ENCODE measurements at places on chromosomes 12 and 14.

DNA sequence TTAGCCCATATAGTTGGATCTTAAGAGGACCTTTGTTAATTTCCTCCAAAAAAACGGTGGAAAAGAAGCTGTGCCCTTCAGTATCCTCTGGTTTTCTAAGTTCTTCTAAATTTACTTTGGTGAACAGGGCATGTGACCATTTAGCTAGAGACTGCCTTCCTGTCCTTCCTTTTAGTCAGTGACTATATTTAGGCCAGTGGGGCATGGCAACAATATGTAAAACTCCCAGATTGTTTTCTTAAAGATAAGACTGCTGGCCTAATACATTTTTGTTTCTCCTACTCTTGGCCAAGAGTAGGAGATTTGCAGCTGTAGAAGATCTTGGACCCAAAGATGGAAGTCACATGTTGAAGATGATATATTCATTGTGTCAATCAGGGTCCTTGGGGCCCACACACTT lies 325.1 kb upstream of the DCN start:
- DNase-seq: no peak

DNA sequence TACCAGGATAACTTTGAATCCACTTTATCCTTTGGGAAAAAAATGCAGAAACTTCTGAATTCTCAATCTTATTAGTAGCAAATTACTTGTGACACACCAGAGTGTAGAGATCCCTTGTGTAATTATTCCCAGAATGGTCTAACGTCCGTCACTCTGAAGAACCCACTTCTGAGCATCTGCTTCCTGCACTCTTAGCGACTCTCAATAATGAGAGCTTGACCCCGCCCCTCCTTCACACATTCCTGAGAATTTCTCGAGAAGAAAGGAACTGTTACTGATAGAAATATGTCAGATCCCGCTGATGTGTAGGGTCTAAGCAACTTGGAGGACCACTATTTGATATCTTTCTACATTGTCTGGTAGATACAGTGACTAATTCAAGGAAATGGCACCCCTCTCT lies 218.3 kb upstream of the PDZRN4 start:
- DNase-seq: no peak

GRCh38 chr12:49684310-49684854 lies 22.8 kb downstream of the FMNL3 start:
- no peak for DNase-seq

GRCh38 chr14:95892142-95892541 lies 15.5 kb downstream of the TUNAR start:
- DNase-seq: no peak

DNA sequence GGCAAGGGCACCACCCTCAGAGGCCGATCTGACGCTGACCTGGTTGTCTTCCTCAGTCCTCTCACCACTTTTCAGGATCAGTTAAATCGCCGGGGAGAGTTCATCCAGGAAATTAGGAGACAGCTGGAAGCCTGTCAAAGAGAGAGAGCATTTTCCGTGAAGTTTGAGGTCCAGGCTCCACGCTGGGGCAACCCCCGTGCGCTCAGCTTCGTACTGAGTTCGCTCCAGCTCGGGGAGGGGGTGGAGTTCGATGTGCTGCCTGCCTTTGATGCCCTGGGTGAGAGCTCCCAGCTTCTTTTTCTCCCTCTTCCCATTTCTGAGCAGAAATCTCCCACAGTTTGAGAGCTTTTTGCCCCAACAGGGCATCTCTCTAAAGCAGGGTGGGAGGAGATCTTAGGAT lies 1.8 kb downstream of the OAS1 start:
- peak; percentile 8 for DNase-seq

DNA sequence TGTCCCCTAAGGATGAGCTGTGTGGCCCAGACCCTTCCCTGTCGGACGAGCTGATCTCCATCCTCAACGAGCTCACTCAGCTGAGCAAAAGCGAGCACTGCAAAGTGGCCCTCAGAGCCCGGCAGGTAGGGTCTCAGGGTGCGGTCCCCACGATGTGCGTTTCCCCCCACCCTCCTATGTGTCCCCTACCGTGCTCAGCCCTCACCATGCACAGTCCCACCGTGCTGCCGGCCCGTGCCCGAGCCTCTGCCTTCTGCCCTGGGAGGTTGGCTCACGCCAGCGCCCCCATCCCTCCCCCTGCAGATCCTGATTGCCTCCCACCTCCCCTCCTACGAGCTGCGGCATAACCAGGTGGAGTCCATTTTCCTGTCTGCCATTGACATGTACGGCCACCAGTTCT lies 86.6 kb downstream of the FOXN4 start:
- no peak for DNase-seq

DNA sequence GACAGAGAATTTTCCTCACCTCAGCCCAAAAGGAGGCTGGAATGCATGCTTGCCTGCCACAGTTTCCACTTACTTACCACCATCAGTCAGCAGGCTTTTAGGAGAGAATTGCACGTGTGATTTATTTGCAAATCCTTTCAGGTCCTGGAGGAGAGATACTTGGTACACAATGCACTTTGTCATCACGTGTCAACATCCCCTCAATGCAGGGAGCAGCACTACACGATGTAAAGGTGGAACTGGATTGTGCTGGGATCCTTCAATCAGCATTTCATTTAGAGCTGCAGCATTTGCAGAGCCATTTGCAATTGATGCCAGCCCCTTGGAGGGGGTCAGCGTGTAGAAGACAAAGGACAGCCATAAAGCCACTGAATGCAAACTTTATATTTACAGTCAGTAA lies 218.1 kb downstream of the GLT1D1 start:
- DNase-seq: no peak

DNA sequence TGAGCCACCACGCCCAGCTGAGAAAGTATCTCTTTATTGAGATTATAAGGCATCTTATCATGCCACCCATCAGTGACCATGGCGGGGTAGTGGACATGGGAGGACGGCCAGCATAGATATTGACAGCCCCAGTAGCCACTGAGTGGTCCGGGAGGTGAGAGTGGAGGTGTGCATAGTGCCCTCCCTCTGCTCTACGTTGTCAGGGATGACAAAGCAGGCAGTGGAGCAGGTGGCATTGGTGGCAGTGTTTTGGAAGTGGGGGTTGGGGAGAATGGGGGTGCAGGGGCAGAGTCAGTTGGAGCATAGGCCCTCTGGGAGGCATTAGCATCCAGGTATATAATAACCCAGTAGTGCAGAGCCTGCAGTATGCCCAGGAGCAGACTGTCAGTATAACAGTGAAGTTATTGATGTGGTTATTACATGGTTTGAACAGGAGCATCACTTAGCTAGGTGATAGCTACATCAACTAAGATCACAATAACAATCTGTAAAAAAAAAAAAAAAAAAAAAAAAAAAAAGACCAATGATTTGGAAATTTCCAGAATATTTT lies 41.1 kb downstream of the GNG2 start:
- no peak for DNase-seq

DNA sequence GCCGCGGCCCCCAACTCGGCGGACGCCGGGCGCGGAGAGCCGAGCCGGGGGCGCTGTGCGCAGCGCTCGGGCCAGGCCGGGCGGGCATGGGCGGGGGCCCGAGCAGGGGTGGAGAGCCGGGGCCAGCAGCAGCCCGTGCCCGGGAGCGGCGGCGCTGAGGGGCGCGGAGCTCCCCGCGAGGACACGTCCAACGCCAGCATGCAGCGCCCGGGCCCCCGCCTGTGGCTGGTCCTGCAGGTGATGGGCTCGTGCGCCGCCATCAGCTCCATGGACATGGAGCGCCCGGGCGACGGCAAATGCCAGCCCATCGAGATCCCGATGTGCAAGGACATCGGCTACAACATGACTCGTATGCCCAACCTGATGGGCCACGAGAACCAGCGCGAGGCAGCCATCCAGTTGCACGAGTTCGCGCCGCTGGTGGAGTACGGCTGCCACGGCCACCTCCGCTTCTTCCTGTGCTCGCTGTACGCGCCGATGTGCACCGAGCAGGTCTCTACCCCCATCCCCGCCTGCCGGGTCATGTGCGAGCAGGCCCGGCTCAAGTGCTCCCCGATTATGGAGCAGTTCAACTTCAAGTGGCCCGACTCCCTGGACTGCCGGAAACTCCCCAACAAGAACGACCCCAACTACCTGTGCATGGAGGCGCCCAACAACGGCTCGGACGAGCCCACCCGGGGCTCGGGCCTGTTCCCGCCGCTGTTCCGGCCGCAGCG lies 639 bp downstream of the FZD10 start:
- DNase-seq: peak; percentile 14

- DNase-seq: no peak
Measured at GRCh38 chr14:37512173-37512572, 82.9 kb downstream of the FOXA1 start.

GRCh38 chr12:12333407-12334366 lies 16.4 kb downstream of the MANSC1 start:
- DNase-seq: no peak

- DNase-seq: no peak
Measured at GRCh38 chr12:68185598-68185997, 26.1 kb upstream of the IFNG start.

GRCh38 chr14:68736471-68736871 lies 56.4 kb downstream of the ZFP36L1 start:
- DNase-seq: no peak

DNA sequence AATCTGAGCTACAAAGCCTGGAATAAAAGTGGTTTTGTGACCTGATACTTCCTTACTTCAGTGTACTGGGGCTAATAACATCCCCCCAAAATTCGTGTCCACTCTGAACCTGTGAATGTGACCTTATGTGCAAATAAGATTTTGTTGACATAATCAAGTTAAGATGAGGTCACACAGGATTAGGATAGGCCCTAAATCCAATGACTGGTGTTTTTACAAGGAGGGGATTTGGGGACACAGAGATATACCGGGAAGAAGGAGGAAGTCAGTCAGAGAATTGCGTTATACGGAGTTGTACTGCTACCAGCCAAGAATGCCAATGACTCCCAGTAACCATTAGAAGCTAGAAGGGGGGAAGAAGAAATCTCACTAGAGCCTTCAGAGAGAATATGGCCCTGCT lies 299.9 kb downstream of the ACSS3 start:
- no peak for DNase-seq

- no peak for DNase-seq
Measured at GRCh38 chr12:57152639-57153038, 5.2 kb upstream of the LRP1-AS start.

DNA sequence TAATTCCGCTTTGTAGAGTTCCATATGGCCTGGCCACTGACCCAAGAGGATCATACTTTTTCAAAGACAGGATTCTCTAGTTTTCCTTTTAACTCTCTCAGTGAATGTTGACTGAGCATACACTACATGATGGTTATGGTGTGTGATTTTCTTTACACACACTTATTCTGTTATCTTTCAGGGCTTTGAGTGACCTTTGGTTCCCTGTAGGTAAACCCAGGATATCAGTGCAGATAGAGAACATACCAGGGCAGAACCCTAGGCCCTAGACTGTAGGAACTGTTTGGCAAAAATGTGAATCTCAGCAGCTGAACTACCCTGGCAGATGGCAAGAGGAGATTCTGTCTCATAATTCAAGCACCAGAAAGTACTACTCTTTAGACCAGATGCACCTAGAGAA lies 159.6 kb downstream of the KCNA5 start:
- no peak for DNase-seq

DNA sequence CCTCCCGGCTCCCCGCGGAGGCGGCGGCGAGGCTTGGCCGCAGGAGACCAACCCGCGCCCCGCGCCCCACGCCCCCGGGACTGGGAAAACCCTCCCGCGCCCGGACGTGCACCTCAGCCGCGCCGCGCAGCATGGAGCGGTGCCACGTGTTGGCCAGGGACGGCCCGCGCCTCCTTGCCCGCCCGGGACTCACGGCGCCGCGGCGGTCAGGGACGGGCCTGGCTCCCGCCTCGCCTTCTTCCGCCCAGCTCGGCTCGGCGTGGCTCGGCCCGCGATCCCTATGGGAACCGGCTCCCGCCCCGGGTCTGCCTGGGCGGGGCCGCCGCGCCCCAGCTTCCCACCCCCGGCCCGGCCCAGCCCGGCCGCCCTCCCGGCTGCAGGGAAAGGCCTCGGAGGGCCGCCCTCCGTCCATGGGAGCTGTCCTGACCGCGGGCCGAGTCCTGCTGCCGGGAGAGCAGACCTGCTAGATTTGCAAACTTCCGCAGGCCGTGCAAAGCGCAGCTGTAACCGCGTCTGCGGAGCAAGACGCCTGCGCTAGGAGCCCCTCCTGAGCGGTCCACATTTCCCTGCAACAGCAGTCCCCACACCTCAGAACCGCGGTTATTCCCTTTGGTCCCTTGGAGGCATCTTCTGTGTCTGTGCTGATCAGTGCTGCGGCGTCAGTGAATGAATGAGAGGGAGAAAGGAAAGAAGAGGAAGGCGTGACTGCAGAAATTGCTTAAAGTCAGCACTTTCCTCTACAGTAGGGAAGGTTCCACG lies at the start of gene CDKL1:
Gene CDKL1 (minus strand): TSS at position 251 of the 759 bp plus-strand sequence. CDS start 1,013 bp downstream, outside the sequence.
- DNase-seq: peak; percentile 17

DNA sequence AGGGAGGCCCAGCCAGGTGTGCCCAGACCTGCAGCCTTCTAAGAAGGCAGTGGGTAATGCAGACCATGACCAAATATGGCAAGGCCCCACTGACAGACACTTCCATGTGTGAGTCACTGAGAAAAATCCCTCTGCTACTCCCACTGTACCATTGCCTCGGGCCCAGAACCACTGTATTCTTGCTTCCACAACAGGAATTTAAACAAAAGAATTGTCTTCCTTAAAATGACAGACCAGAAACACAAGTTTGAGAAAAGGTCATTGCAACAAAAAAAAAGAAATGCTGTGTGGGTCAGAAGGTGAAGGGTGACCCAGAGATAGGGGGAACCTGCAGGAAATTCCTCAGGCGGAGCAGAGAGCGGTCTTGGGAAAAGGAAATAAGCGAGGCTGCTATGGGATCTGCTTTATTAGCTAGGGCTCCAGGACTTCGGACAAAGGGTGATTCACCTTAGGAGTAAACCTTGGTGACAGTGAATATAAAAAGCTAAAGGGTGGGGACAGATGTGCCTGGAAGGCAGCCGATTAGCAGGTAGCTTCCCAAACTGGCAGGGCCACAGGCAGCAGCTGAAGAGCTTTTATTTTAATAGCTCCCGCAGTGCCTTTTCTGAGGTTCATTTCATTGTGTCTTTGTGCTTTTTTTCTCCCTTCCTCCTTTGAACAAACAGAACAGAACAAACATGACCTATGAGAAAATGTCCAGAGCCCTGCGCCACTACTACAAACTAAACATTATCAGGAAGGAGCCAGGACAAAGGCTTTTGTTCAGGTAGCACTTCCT lies 185.3 kb upstream of the BCL2L14 start:
- no peak for DNase-seq

DNA sequence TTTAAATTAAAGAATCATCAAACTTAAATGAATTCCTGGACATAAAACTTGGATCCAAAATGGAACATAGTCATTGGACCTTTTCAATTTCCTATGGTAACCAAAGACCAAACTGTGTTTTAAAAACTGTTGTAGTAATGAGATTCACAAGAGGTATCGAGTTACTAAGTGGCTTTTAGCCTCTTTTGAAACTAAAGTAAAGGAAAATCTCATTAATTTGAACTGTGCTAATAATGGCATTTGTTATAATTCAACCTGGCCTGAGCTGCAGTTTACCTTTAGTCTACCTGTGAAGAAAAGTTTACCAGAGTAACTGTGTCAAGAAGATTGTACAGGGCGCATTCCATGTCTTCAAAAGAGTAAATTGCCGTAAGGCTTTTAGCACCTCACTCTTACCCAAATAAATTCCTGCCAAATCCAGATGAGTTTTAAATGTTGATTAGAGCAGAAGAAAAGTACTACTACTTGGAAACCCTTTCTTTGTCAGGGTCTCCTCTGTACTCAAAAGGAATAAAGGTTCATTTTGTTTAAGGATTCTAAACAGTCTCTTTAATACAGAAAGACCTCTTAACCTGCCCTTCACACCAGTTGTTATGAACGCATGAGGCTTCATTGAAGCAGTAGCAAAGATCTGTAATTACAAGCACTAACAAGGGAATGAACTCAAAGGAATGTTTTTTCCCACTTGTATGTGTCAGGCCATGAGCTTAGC lies 17.1 kb upstream of the MED13L start:
- no peak for DNase-seq

GRCh38 chr12:66860752-66861750 lies 182.2 kb upstream of the GRIP1 start:
- peak; percentile 8 for DNase-seq
